ENCODE measurements at places on chromosomes 2 and 18. TPM values are rescaled to one million over a fixed set of nuclear protein-coding genes. Genes with fewer than 3 reads are reported as not detected.

DNA sequence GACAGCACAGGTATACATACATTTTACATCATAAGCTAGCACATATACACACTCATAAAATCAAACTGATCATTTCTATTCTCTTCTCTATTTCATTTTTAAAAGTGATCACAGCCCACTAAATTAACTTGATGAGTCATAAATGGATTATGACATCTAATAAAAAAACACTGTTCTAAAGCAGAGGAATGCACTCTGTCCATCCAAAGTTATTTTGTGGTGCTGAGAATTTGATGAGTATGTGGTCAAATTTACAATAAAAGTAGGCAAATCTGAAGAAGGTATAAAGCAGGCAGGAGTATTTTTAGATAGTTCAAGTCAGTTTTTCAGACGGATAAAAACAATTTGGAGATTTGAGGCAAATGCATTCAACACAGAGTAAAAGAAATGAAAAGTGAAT, 104.4 kb downstream of the NOL4 start:
- no peaks in the 10 kb centered on the region for H3K36me3 ChIP-seq
- H3K27ac ChIP-seq, result no peak overlapping the region
- no peak overlapping the region for H3K4me3 ChIP-seq
- no peak for DNase-seq
- H3K27me3 ChIP-seq, result no peaks in the 10 kb centered on the region

DNA sequence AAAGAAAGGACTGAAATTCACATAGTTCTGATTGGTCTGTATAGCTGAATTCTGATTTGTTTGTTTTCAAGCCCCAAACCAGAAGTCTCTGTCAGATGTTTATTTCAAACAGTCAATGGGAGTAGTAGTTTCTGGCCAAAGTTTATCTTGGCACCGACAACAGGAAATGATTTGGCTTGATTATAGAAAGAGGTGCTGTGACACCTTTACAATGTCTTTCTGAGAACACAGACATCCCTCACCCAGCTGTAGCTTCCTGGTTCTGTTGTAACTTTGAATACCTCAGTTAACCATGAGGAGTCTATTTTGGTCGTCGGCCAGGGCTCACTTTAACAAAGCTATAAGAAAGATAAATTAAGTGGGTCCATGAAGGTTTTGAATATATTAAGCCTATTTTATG, 545.0 kb upstream of the ZNF804A start:
- H3K4me1 ChIP-seq, result no peaks in the 10 kb centered on the region
- no peaks in the 10 kb centered on the region for H3K36me3 ChIP-seq
- no peak for DNase-seq
- H3K27me3 ChIP-seq, result no peaks in the 10 kb centered on the region
- no peak overlapping the region for H3K27ac ChIP-seq

The NXPH2 gene
- polyA plus RNA-seq, result not detected

DNA sequence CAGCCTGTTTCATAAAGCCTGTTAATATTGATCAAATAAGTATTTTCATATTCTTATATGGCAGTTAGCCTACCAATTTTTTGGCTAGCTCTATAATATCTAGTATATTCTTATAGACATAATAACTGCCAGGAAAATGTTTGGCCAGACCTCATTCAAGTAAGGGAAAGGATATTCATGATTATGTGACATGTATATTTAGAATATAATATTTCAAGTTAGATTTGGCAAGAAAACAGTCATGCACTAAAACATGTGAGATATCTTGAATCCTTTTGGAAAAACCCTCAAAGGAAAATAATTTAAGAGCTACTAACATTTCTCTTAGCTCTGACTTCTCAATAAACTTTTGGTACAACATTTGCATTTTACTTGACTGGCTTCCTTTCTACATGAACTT, 694.1 kb downstream of the PLCL1 start:
- H3K4me3 ChIP-seq, result no peak overlapping the region
- no peak overlapping the region for H3K27ac ChIP-seq
- H3K4me1 ChIP-seq, result no peaks in the 10 kb centered on the region
- no peaks in the 10 kb centered on the region for H3K36me3 ChIP-seq
- no peak for DNase-seq
- no peaks in the 10 kb centered on the region for H3K27me3 ChIP-seq

DNA sequence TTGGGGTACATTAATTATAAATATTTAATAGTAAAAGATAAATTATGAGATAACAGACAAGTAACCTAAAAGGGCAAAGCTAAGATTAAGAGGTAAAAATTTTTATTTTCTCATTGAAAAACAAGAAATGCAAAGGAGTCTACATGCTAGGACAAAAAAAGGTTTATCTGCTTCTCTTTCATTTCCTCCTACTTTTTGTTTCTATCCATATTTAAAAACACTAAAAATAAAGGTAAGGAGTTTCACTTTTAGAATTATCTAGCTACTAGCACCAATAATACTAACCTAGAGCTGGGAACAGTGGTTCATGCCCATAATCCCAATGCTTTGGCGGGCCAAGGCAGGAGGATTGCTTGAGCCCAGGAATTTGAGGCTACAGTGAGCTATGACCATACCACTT, 1551.7 kb upstream of the SLC39A10 start:
- no peaks in the 10 kb centered on the region for H3K4me1 ChIP-seq
- no peaks in the 10 kb centered on the region for H3K27me3 ChIP-seq
- no peak for DNase-seq
- no peak overlapping the region for H3K27ac ChIP-seq
- H3K36me3 ChIP-seq, result no peaks in the 10 kb centered on the region

The SPATA3 gene
- not detected for polyA plus RNA-seq

- no peaks in the 10 kb centered on the region for H3K36me3 ChIP-seq
- H3K4me1 ChIP-seq, result no peaks in the 10 kb centered on the region
Measured at GRCh38 chr2:75574106-75574505, 13.4 kb upstream of the EVA1A start.

DNA sequence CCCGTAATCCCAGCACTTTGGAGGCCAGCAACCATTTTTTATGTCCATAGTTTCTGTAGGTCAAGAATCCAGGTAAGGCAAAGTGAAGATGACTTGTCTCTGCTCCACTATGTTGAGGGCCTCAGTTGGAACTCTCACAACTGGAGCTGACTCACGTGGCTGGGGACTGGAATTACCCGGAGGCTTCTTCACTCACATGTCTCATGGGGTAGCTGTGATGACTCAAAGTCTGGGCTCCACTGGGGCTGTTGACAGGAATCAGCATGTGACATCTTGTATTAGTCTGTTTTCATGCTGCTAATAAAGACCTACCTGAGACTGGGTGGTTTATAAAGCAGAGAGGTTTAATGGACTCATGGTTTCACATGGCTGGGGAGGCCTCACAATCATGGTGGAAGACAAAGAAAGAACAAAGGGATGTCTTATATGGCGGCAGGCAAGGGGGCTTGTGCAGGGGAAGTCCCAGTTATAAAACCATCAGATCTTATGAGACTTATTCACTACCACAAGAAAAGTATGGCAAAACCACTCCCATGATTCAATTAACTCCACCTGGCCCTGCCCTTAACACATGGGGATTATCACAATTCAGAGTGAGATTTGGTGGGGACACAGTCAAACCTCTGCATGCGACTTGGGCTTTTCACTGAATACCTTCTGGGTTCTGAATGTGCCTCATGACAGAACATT, 7.8 kb upstream of the PPP1R1C start:
- H3K27me3 ChIP-seq, result no peaks in the 10 kb centered on the region
- no peak overlapping the region for H3K4me3 ChIP-seq
- DNase-seq, result no peak
- no peaks in the 10 kb centered on the region for H3K36me3 ChIP-seq

The GTF2A1L gene
- polyA plus RNA-seq, result 1.3 TPM

- H3K27me3 ChIP-seq, result no peaks in the 10 kb centered on the region
- H3K27ac ChIP-seq, result no peak overlapping the region
- no peaks in the 10 kb centered on the region for H3K4me1 ChIP-seq
Measured at GRCh38 chr2:225837328-225837727, 437.8 kb downstream of the NYAP2 start.

DNA sequence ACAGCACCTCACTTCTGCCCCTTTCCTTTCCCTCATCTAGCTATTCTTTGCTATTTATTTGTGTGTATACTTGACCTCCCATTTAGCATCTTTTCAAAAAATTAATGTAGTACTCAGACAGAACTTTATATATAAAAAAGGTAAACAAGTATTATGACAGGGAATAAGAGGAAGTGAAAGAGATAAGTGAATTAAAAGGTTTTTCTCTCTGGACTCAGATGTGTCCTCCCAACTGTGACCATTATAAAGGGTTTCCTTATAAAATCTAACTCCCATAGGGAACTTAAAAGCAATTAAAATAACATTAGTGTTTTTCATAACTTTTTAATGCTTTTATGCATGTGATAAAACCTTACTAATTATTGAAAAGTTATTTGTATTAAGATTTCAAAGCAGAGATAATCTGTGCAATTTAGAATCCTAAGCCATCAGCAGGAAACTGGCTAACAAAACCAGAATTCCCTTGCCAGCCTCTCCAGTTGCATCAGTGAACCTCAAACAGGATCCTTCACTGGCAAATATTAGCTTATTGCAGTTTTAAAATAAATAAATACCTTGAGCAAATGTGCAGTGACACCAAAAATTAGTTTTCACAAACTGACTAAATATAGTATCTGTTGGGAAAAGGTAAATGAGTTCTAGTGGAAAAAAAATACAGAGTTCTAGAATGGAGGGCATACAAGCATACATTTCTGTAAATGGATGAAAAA, 930.7 kb downstream of the BCL11A start:
- no peak for DNase-seq
- H3K27ac ChIP-seq, result no peak overlapping the region
- no peak overlapping the region for H3K4me3 ChIP-seq

The BMP10 gene
- polyA plus RNA-seq, result not detected

The CHRNG gene
- polyA plus RNA-seq, result not detected

- H3K27ac ChIP-seq, result no peak overlapping the region
- H3K4me3 ChIP-seq, result no peak overlapping the region
- no peaks in the 10 kb centered on the region for H3K27me3 ChIP-seq
- no peaks in the 10 kb centered on the region for H3K4me1 ChIP-seq
- H3K36me3 ChIP-seq, result no peaks in the 10 kb centered on the region
Measured at GRCh38 chr2:156999661-157000060, 257.8 kb upstream of the GALNT5 start.

DNA sequence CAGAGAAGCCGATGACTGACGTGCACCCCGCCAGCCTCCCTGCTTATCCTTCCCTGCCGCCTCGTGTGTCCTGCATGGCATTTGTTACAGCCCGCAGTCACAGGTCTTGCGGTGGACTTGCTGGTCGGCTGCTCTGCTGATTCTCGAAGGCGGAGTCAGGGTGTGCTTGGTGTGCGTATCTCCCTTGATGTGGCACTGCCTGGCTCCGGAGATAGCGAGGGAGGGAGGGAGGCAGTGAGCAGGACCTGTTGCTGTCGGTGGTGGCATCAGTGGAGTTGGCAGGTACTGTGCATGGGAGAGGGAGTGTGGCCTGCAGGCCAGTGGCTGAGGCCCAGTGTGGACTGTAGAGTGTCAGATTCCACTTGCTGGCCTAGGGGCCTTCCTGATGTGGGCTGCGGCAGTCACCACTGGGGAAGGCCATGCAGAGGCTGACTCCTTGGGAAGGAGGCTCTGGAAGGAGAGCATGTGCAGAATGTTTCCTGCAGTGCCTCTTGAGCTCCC, 198.9 kb downstream of the AGAP1 start:
- H3K36me3 ChIP-seq, result no peaks in the 10 kb centered on the region
- no peak overlapping the region for H3K4me3 ChIP-seq
- no peaks in the 10 kb centered on the region for H3K27me3 ChIP-seq
- DNase-seq, result no peak
- no peaks in the 10 kb centered on the region for H3K4me1 ChIP-seq

The UGT1A1 gene
- polyA plus RNA-seq, result not detected

- H3K27me3 ChIP-seq, result no peaks in the 10 kb centered on the region
- H3K4me3 ChIP-seq, result no peak overlapping the region
- no peak overlapping the region for H3K27ac ChIP-seq
- no peaks in the 10 kb centered on the region for H3K4me1 ChIP-seq
- DNase-seq, result no peak
Measured at GRCh38 chr2:554444-554843, 122.8 kb downstream of the TMEM18 start.

The DLGAP1 gene
- 4.4 TPM for polyA plus RNA-seq

DNA sequence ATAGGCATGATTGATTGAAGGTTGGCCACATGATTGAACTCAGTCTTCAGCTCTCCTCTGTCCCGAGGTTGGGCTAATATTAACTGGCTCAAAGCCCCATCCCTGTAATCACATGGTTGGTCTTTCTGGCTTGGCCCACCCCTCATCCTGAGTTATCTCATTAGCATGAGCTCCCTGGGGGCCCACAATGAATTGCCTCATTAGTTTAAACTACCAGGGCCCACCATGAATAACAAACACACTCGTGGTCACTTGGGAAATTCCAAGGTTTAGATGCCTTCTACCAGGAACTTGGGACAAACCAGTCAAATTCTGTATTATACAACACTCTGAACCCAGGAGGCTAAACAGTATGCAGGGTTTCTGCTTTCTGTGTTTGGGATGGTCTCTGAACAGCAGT, 121.7 kb upstream of the B3GNT2 start:
- H3K4me3 ChIP-seq, result no peak overlapping the region
- no peaks in the 10 kb centered on the region for H3K27me3 ChIP-seq
- no peak for DNase-seq
- H3K27ac ChIP-seq, result no peak overlapping the region

DNA sequence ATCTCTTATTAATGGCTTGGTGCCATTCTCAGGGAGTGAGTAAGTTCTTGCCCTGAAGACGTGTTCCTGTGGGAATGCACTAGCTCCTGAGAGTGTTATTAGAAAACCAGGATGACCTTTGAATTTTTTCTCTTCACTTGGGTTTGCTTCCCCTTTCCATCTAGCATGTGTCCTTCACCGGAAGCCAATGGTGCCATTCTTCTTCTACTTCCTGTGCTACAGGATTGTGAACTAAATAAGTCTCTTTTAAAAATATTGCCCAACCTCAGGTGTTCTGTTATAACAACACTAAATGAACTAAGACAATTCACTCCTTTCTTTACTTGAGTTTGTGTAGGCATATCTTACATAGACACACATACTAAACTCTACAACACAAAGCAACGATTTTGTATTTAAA, 447.0 kb downstream of the SOX11 start:
- H3K27me3 ChIP-seq, result no peaks in the 10 kb centered on the region
- no peaks in the 10 kb centered on the region for H3K36me3 ChIP-seq
- no peak overlapping the region for H3K27ac ChIP-seq
- no peaks in the 10 kb centered on the region for H3K4me1 ChIP-seq
- no peak overlapping the region for H3K4me3 ChIP-seq

The UGT1A4 gene
- polyA plus RNA-seq, result not detected

GRCh38 chr2:241850544-241851324, 8.0 kb downstream of the PDCD1 start:
- no peaks in the 10 kb centered on the region for H3K27me3 ChIP-seq
- H3K36me3 ChIP-seq, result no peaks in the 10 kb centered on the region
- H3K4me1 ChIP-seq, result no peaks in the 10 kb centered on the region
- H3K4me3 ChIP-seq, result no peak overlapping the region
- no peak for DNase-seq

GRCh38 chr2:151927501-151928221, 99.4 kb upstream of the ARL5A start:
- no peak overlapping the region for H3K27ac ChIP-seq
- no peak for DNase-seq
- H3K4me3 ChIP-seq, result no peak overlapping the region

DNA sequence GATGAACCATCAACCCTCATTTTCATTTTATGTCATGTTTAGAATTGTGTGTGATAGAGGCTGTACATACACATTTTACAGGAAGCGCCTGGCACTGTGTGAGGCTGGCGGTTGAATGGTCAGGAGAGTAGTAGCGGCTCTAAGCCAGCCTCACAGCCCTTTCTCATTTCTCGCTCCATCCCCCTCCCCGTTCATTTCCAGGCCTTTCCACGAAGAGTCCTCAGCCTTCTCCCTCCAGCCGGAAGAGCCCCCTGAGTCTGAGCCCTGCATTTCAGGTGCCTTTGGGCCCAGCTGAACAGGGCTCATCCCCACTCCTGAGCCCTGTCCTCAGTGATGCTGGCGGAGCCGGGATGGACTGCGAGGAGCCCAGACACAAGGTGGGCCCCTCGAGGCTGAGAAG, 51.8 kb downstream of the STK25 start:
- no peak overlapping the region for H3K27ac ChIP-seq
- no peaks in the 10 kb centered on the region for H3K36me3 ChIP-seq
- no peaks in the 10 kb centered on the region for H3K4me1 ChIP-seq
- H3K27me3 ChIP-seq, result no peaks in the 10 kb centered on the region

Data from adrenal gland (tissue), 19 donors.